Stimulated activated CD8-positive, alpha-beta memory T cell treated with anti-CD3 and anti-CD28 coated beads, Interleukin-15, amount 100 ng/mL, for 48 hours (primary cell): ENCODE measurements at places on chromosomes 7 and 10.

- no peak for DNase-seq
Measured at GRCh38 chr7:28135760-28136159, 44.8 kb downstream of the JAZF1 start.

DNA sequence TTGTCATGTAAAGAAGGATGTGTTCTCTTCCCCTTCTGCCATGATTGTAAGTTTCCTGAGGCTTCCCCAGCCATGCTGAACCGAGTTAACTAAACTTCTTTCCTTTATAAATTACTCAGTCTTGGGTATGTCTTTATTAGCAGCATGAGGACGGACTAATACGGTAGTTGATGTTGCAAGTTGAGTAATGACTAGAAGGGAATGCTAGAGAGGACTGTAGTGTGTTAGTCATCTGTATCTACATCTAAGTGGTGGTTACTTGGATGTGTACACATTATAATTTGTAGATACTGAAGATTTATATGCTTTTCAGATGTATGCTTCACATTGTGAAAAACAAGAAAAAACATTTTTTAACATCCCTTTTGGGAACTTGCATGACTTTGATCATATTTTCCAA lies 244.6 kb downstream of the POLR1F start:
- no peak for DNase-seq

DNA sequence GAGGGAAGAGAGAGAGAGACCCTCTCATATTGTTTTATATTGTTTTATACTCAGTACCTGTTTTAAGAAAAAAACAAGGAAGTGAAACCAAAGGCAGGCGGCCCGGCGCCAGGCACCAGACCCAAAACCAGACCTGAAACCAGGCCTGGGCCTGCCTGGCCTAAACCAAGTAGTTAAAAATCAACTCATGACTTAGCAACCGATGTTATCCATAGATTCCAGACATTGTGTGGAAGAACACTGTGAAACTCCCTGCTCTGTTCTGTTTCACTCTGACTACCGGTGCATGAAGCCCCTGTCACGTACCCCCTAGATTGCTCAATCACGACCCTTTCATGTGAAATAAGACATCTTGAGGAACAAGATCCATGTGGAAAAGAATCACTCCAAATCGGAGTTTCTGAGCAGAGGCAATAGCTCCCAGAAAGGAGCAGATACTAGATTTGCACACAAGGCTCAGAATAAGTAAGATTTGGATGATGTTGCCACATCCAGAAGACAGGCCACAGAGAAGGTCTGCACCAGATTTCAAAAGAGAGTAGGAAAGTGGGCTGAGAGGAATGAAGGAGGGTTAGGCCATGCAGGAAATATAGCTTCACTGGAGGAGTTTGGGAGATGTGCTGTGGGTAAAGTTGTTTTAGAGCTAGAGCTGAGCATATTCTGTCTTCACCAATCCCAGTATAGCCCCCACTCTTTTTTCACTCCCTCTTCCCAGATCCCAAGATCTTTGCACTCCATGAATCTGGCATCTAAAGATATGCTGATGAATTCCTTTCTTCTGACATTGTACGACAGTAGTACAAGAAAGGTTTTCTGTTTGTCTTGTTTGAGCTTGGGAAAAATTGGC lies 8.8 kb upstream of the ZNF248 start:
- DNase-seq: no peak

DNA sequence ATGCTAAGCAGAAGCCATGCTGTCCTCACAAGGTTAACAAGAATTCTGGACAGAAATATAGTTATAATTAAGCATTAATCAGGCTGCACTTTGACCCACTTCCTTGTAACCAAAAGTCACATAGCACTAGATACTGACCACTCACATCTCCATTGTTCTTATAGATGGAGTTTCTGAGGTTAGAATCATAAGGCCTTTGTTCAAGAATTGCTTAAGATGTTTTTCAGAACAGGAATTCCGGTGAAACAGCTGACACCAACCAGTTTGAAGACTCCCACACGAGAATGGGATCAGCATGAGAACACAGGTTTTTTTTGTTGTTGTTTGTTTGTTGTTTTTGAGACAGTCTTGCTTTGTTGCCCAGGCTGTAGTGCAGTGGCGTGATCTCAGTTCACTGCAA lies 488.3 kb upstream of the NRP1 start:
- DNase-seq: no peak

DNA sequence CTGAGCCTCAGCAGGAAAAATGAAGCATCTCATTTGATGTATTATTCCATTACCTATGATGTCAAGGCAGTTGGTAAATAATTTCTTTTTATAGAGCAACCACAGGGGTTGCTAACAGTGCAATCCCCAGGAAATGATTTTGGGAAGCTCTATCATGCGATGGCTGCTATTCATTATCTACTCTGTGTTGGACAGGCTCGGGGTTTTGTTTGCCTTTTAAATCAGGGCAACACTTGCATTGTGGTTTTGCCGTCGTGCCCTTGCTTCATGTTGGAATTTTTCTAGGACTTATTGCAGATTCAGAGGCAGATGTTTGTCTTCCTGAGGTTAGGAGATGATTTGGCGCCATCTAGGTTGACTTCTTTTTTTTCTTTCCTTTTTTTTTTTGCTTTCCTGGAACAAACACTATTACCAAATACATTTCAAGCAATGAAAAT lies 128.4 kb downstream of the BICC1 start:
- DNase-seq: no peak

DNA sequence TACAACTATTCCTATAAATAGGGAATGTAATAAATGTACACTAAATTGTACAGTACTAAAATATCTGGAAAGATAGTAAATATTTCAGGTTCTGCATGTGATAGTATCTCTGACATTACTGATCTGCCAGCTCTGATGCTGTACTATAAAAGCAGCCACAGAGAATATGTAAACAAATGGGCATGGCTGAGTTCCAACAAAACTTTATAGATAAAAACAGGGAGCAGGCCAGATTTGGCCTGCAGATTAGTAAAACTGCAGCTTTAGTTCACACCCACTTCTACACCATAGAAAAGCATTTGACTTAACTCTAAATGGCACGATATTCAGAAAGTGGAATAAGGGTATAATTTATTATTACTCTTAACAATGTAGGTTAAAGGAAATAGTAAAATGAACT lies 18.8 kb upstream of the TLL2 start:
- no peak for DNase-seq

GRCh38 chr7:29281782-29282541 lies 87.4 kb downstream of the CHN2 start:
- DNase-seq: no peak

DNA sequence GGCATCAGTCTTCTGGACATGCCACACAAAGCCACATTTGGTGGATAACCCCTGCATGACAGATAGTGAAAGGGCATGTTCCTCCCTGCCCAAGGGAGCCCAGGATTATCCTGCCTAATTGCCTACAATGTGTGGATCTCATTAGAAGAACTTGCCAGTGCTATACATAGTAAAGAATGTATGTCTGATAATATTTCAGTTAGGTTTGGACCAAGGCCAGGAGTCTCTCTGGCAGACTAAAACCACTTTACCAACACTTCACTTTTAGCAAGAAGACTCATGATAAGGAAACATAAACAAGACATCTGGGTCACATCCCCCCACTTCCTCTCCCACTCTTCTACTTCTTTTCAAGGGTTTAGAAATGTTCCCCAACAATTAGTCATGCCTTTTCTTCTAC lies 196.7 kb downstream of the MTERF1 start:
- DNase-seq: no peak

GRCh38 chr7:135938563-135938962 lies 38.6 kb downstream of the MTPN start:
- DNase-seq: no peak

GRCh38 chr10:118027397-118027796 lies 19.3 kb downstream of the RAB11FIP2 start:
- no peak for DNase-seq

DNA sequence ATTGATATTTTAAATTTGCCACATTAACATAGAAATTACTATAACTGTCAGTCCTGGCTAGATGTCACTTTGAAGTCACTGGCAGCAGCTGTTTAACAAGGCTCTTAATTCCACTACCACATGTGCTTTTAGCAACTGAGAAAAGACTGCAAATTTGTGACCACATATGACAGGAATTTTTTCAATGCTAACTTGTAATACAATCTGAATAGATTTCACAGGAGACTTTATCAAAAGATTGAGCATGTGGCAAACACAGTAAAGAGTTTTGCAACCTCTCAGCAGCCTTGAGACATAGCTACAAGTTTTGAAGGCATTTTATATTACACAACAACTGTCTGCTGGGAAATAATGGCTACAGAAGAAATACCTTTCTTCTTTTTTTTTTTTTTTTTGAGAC lies 73.0 kb downstream of the MICU1 start:
- no peak for DNase-seq
